ENCODE measurements at places on chromosomes 12 and 14.

DNA sequence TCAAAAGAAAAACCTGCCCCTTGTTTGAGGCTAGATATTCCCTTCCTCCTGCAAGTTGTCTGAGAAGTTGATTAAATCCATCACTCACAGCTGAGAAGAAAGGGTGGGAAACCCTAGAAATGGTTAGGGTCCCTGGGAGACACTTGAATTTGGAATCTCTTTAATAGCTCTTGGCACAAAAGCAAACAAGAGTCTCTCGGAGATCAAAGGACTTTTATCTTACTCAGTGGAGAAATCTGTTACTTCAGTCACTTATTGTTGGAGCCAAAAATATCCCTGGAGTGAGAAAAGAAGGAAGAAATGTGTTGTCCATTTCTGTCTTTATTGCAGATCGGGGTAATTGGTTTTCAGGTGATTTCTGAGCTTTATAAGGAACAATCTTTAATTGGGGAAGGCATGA is 47.0 kb downstream of the TMEM132C start:
- DNase-seq, result no peak

- DNase-seq, result no peak
These were observed 70.2 kb downstream of the STXBP6 start for GRCh38 chr14:24979725-24980239.

DNA sequence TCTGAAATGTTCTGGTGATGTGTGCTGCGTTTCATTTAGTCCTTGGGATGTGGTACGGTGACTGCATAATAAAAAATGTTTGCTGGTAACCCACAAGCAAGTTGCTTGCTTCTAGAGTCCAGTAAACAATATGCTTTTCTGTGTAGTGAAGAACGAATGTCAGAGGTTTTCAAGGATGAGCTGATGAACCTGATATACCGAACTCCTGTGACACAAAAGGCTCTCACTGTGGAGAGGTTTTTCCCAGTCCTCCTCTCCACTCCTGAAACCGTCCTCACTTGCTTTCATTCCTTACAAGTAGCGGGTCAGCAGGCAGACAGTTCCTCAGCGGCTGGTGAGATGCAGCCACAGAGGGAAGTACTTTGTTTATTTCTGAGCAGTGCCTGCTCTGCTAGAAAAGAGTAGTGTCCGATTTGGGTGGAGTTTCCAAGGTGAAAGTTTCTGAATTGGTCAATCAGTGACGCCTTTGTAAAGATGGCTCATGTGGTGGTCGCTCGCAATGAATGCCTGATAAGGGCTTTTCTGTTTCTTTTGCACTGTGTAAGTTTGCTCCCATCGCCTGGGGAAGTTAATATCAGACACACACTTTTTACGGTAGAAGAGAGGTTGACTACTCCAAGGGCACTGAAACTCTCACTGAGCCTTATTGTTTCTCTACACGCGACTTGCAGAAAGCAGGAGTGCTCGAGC is 3.0 kb downstream of the ETV6 start:
- peak; percentile 17 for DNase-seq

GRCh38 chr14:21070610-21071224 is 613 bp downstream of the ARHGEF40 start:
- DNase-seq, result peak; percentile 71

GRCh38 chr14:101849125-101849524 is 87.6 kb downstream of the PPP2R5C start:
- DNase-seq, result no peak

- DNase-seq, result no peak
These were observed 68.9 kb downstream of the ZNF641 start for GRCh38 chr12:48281811-48282210.

DNA sequence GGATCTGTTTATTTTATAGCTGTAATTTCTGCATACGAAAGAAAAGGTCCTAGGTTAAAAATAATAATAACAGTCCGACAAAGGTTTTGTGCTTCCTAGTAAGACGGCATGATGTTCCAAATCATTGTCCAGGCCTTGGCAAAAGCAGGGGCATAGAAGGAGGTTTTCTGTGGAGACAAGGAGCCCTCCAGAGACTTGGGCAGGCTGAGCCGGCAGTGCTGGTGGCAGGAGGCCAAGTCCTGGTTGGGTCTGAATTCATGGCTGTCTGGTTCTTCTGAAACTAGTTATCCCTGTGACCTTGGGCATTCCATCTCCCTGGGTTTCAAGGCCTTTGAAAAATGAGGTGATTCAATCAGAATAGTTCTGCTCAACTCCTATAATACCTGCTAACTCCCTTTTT is 44.0 kb downstream of the KCNK13 start:
- no peak for DNase-seq

DNA sequence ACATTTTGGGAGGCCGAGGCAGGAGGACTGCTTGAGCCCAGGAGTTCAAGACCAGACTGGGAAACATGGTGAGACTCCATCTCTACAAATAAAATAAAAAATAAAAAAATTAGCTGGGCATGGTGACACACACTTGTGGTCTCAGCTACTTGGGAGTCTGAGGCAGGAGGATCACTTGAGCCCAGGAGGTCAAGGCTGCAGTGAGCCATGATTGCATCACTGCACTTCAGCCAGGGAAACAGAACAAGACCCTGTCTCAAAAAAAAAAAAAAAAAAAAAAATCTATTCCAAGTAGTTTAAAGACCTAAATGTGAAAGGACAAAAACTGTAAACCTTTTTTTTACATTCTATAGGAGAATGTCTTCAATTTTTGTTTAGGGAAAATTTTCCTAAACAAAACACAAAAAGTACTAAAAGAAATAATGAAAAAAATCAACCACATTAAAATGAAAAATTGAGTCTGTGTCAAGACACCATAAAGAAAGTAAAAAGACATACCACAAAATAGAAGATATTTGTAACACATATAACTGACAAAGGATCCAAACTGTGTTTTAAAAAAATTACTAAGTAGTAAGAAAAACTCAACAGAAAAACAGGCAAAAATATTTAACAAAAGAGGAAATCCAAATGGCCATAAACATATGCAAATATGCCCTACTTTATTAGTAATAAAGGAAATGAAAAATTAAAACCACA is 17.0 kb downstream of the TMEM116 start:
- DNase-seq, result no peak

DNA sequence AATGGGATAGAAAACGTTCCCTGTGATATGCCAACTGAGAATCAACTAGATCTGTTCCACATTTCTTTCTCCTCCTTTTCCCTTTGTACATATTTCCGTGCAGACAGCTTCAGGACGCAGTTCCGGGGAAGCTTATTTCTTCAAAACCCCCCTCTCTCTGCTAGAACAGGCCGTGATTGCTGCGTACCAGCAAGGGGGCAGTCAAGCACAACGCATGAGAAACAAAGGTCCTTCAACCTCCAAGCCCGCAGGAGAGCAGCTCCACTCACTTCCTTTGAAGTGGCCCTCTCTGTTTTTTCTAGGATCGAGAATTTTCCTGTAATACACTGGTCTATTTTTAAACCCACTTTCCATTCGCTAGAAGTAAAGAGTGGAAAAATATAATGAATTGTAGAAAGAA is 80.8 kb downstream of the ZNF664 start:
- peak; percentile 60 for DNase-seq

- peak; percentile 60 for DNase-seq
These were observed 404.4 kb downstream of the SLC6A15 start for GRCh38 chr12:84507956-84508850.

DNA sequence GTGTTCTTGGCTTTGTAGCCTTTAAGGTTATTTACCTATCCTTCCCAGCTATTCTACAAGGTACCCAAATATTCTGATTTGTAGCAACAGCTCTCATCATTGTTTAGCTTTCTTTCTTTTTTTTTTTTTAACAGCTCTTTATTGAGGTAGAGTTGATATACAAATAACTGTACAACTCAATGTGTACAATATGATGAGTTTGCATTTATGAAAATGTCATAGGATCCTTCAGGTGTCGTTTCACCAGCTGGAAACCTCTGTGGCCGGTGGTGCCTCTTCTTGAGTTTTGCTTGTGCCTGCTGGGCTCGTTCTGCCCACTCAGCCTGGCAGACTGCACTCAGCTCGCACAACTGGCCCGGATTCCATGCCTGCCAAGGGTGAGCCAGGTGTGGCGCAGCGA is 26.9 kb upstream of the TBPL2 start:
- DNase-seq, result no peak

DNA sequence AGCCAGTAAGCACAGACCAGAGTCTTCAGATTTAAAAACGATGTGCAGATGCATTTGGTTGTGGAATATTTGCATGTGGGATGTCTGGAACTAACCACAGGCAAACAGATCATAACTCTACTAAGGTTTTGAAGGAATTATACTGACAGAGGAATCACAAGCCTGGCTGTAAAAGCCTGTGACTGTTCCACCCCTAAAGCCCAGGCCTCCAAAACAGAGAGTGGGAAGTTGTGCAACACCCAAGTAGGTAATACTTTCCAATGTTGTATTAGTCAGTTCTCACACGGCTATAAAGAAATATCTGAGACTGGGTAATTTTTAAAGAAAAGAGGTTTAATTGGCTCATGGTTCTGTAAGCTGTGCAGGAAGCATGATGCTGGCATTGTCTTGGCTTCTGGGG is 68.1 kb upstream of the DCD start:
- no peak for DNase-seq

DNA sequence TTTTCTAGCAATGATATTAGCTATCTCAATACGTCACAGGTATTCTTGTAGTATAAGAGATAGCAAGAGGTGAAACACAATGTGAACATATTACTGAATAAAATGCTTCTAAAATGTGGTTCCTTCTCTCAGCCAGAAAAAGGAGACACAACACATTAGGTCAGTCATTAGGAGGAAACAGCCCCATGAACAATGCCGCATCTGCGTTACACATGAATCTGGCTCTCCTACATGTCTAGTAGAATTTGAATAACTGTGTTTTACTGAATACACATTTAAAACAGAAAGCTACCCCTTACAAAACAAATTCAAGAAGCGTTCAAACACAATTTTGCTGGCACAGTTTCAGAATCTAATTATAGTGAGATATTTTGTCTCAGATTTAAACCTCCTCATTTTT is 51.6 kb downstream of the EFCAB11 start:
- peak; percentile 16 for DNase-seq

DNA sequence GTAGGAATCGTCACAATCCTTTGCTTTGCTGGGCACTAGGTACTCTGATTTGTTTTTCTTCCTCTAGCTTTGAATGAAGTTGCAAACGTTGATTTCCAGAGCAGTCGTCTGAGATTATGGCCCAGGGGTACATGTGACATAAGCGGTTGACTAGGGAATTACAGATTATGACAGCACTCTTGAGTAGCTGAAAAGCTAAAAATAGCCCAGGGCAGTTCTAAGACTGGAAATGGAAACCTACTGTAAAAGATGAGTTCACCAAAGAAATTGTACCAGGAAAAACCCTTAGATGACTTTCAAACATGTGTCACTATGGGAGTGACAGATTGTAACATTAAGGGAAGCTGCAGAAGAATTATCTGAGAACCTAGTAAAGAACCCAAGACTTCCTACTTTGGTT is 108.5 kb downstream of the ANO6 start:
- DNase-seq, result no peak

DNA sequence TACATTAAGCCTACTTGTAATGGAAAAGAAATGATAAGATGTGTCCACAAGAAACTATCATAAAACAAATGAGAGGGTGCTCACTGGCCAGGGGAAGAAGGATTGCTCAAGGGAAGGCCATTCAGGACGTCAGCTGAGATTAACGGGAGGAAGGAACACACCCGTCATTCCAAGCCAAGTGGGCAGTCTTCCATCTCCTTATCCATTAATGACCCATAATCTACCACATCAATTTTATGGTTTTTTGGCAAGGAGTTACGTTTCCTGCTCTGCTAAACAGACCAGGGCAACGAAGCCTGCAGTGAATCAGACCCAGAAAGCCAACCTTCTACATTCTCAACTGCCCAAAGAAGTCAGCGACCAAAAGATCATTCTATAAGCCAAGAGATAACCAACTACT is 25.1 kb downstream of the PRKAB1 start:
- no peak for DNase-seq

DNA sequence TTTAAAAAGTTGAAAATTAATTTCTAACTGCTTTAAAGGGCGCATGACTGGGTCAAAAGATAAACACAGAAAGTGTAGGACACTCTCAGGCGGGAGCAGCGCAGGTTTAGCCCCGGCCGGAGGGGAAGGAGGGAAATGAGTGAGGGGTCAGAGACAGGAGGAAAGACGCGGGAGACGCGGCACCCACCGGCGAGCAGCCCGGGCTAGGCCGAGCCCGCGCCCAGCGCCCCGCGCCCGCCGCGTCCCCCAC is 591 bp downstream of the GXYLT1 start:
- no peak for DNase-seq

DNA sequence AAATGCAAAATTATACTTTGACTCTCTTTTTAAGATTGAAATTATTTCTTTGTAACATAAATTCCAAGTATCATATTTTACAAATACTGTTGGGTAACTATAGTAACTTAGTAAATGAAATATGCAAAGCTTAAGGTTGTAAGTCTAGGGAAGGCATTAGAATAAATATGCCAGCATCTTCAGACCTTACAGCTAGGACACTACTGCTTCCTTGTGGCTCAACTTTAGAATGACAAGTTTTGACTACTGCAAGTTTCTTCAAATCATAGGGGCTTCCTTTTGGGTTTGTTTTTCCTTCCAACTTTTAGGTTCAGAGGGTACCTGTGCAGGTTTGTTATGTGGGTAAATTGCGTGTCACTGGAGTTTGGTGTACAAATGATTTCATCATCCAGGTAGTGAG is 17.7 kb upstream of the ANP32D start:
- no peak for DNase-seq

DNA sequence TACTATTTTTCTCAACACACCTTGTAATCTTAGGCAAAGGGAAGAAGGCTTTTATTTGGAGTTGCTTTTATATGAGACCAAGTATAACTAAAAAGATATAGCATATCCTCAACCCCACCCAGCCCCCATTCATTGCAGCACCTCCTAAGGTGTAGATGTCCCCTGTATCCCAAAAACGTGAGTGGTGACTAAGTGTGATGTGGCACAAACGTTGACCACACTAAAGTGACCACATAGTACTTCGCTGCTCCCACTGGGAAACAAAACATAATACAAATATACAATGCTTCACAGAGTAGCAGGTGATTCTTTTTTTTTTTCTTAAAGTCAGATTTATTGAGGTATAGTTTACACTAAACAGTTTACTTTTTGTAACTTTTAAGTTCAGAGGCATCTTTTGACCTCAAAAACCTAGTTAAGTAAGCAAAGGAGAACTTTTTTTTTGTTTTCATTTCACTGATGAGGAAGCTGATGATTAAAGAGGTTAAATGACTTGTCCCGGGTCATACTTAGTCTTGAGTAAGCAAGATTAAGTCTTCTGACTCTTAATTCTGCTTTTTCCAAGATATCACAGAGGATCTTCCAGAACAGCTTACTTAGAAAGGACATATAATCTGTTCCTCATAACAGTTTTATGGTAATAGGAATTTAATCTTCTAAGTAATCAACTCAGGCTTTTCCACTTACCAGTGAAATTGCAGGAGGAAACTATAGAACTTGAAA is 245.2 kb upstream of the PLEKHG7 start:
- no peak for DNase-seq

DNA sequence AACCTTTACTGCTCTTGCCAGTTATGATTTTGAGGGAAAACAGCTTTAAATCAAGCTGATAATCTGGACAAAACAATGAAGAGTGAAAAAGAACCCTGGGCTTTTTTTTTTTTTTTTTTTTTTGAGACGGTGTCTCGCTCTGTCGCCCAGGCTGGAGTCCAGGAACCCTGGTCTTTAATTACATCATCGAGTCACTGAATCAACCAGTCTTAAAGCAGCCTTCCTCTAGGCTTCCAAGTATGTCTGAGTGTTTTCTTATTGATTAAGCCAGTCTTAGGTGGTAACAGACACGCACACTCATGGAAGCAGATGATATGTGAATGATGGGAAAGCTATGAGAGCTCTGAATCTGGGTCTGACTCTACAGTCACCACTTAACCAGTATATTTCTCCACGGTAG is 5.9 kb upstream of the VCPKMT start:
- no peak for DNase-seq
